Hepatocyte (in vitro differentiated cells): ENCODE measurements at places on chromosomes 2 and 18. TPM values are rescaled to one million over a fixed set of nuclear protein-coding genes. Genes with fewer than 3 reads are reported as not detected.
A peak's percentile ranks its signal among the peaks of the same experiment; 100 is the strongest.

GRCh38 chr2:39481611-39482010 lies 44.5 kb upstream of the MAP4K3 start:
- H3K27ac ChIP-seq: no peak overlapping the region
- DNase-seq: no peak
- H3K27me3 ChIP-seq: no peaks in the 10 kb centered on the region

GCG gene
- 19.8 and 21.1 TPM in 2 replicates for total RNA-seq

- no peak for DNase-seq
- H3K36me3 ChIP-seq: no peaks in the 10 kb centered on the region
- H3K4me1 ChIP-seq: peaks cover 9% of the 10 kb centered on the region
- peak overlapping the region; percentile 7 for H3K27ac ChIP-seq
- no peak overlapping the region for H3K4me3 ChIP-seq
These were observed 92.2 kb downstream of the STPG4 start for GRCh38 chr2:47062681-47063537.

- no peaks in the 10 kb centered on the region for H3K4me1 ChIP-seq
- DNase-seq: no peak
- H3K36me3 ChIP-seq: no peaks in the 10 kb centered on the region
- H3K27ac ChIP-seq: no peak overlapping the region
These were observed 216.1 kb downstream of the DPP4 start for GRCh38 chr2:161857920-161858319.

DNA sequence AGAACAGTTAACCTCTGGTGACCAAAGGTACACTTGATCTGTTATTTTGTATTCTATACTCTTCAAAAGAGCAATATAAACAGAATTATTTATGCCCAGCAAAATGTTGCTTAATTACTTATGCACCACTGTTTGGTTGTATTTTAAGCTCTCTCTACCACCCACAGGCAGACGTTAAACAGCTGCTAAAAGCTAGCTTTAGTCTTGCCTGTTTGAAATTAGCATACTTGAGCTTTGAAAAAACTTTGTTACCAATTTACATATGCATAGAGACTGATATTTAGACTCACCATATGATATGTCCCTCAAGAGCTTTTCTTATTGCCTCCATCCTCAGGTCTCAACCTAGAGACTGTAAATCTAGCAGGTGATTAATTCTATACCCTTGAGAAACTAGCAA lies 426.9 kb downstream of the NR4A2 start:
- no peak for DNase-seq
- no peak overlapping the region for H3K4me3 ChIP-seq
- no peak overlapping the region for H3K27ac ChIP-seq
- H3K4me1 ChIP-seq: no peaks in the 10 kb centered on the region
- no peaks in the 10 kb centered on the region for H3K27me3 ChIP-seq
- no peaks in the 10 kb centered on the region for H3K36me3 ChIP-seq

- peaks cover 22% of the 10 kb centered on the region for H3K4me1 ChIP-seq
- H3K27me3 ChIP-seq: peaks cover 66% of the 10 kb centered on the region
- DNase-seq: peak; percentile 78
- no peaks in the 10 kb centered on the region for H3K36me3 ChIP-seq
These were observed at the start of gene CCBE1 for GRCh38 chr18:59697236-59697932. Gene CCBE1, minus strand, starts transcription at chr18:59697423.

PSMA8 gene
- total RNA-seq: not detected in 2 replicates

MLPH gene
- total RNA-seq: 10.0 and 12.3 TPM in 2 replicates

DNA sequence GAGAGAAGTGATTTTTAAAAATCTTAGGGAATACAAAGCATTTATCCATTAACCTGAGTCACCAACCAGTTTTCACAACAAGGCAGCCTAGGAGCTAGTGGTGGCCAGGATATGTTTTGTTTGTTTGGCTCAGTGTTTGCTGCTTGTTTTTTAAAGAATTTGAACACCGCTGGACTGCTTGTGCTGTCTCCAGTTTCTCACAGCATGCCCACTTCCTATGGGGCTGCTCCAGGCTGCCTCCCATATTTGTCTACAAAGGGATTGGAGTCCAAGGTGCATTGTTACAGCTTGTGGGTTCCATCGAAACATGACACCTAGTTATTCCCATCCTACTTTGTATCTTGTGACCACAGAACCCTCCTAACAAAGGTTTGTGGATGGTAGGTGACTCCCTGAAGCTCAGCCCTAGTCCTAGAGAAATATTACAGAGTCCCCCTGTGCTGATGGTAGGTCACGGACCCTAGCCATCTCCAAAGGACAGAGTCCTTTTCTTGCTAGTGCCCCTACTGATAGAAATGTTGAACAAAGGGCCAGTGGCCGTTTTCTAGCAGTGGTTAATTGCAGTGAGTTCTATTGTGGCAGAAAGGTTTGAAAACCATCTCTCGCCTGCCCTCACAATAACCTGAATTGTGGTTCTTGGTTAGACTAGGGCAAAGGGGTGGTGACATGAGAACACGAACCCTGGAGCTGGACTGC lies 23.2 kb downstream of the GPR39 start:
- no peak overlapping the region for H3K4me3 ChIP-seq
- H3K36me3 ChIP-seq: no peaks in the 10 kb centered on the region
- peak; percentile 31 for DNase-seq

DNA sequence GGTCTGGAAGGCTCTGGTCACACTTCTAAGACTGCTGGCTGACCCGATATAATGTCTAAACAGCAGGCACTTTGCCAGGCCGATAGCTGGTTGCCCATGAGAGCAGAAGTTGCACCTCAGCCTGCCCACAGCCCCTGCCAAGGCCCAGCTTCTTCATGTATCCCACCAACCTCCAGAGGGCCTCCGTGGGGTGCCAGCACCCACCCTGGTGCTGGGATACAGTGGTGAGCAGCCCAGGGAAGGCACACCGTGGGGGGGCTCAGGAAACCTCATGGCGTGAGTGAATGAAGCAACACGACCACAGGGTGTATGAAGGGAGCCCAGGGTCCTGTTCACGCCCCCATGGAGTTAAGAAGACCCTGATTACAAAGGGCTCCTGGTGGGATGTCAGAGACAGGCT lies 16.2 kb upstream of the GLI2 start:
- no peak for DNase-seq
- H3K36me3 ChIP-seq: no peaks in the 10 kb centered on the region
- H3K27ac ChIP-seq: no peak overlapping the region

- no peaks in the 10 kb centered on the region for H3K4me1 ChIP-seq
- H3K36me3 ChIP-seq: no peaks in the 10 kb centered on the region
- no peak for DNase-seq
- no peaks in the 10 kb centered on the region for H3K27me3 ChIP-seq
These were observed 46.9 kb downstream of the SLC66A2 start for GRCh38 chr18:79904357-79905147.

- H3K27me3 ChIP-seq: no peaks in the 10 kb centered on the region
- H3K27ac ChIP-seq: no peak overlapping the region
- H3K4me3 ChIP-seq: no peak overlapping the region
- no peaks in the 10 kb centered on the region for H3K36me3 ChIP-seq
- DNase-seq: peak; percentile 48
These were observed 381.6 kb downstream of the SUCLG1 start for GRCh38 chr2:84077496-84077895.

GMPPA gene
- 51.3 and 76.5 TPM in 2 replicates for total RNA-seq

- H3K27ac ChIP-seq: no peak overlapping the region
- H3K27me3 ChIP-seq: no peaks in the 10 kb centered on the region
- H3K4me3 ChIP-seq: no peak overlapping the region
- no peaks in the 10 kb centered on the region for H3K36me3 ChIP-seq
These were observed 17.9 kb downstream of the TMEM127 start for GRCh38 chr2:96247896-96248295.
